Left hindlimb (tissue), 1 donor: ENCODE measurements at places on chromosomes 5 and 9.

DNA sequence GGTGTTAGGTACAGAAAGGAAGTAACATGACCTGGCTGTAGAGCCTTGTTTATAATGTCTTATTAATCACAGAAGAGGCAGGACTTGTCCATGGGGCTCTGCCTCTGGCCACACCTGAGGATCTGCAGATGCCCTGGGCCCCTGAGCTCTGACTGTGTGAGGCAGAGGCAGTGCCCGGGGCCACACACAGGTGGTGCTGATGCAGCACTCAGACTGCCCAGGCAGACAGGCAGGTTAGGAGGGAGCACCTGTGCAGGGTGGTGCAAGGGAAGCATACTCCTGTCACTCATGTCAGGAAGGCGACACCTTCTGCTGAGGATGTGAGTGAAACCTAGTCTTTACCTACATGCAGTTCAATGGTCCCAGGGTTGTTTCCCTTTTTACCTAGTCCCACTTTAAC lies 88.7 kb downstream of the CFAP90 start:
- no peak for DNase-seq

DNA sequence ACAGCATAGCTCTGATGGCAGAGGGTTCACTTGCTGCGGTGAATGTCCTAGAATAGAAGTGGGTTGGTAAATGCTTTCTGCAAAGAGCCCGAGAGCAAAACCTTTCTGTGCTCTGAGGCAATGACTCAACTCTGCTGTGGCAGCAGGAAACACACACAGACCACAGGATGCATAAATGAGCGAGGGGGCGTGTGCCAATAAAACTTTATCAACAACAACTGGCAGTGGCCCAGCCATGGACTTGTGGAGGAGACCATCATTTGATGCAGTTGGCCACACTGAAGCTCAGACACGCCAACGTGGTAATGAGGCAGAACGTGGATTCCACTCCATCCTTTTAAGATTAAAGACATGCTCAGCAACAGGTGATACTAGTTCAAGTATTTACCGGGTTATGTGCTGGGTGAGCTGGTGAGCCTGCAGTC lies 6.8 kb downstream of the MRPL36 start:
- peak; percentile 53 for DNase-seq

GRCh38 chr9:73412874-73413273 lies 261.2 kb downstream of the ANXA1 start:
- no peak for DNase-seq

- no peak for DNase-seq
Measured at GRCh38 chr9:124788542-124789217, 11.7 kb downstream of the OLFML2A start.

- DNase-seq = no peak
Measured at GRCh38 chr5:88263349-88263748, 5.3 kb downstream of the TMEM161B start.

GRCh38 chr5:77709993-77710685 lies 66.0 kb downstream of the TBCA start:
- no peak for DNase-seq
